ENCODE measurements at places on chromosomes 3 and 15.

- DNase-seq: no peak
These were observed 251.6 kb upstream of the ZPLD1 start for GRCh38 chr3:102183186-102183585.

- DNase-seq: no peak
These were observed 742.0 kb upstream of the CCDC54 start for GRCh38 chr3:106635271-106635670.

DNA sequence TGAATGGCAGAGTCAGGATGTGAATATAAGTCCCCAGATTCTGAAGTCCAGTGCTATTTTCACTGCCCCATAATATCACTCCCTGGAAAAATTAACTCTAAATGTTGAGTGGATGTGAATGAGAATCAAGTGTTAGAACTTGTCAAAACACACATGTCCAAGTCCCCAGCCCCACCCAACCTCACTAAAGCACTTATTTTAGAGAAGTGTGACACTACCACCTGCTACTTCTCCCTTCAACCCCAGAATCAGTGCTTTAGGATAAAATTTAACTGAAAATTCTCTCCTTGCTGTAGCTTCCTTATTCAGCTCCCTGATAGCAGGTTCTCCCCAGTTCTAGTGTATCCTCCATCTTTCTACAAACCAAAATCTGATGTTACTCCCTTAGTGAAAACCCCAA lies 35.8 kb downstream of the HERC1 start:
- DNase-seq: no peak

DNA sequence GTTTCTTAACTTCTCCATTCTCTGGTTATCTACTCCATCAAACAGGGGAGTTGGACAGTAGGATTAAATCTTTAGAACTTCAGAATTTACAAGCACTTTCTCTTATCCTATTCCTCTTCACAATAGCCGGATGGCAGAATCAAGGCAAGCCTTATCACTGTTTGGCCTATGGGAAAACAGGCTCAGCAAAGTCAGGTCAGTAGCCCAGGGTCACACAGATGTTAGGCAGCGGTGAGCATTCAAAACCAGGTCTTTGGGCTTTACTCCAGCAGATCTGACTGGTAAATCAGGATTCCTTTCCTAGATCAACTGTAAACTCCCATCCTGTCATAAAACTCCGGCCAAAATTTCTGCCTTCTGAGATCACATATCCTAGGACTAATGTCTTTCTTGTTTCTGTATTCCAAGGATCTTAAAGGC lies 258.4 kb downstream of the OPA1 start:
- DNase-seq: no peak

DNA sequence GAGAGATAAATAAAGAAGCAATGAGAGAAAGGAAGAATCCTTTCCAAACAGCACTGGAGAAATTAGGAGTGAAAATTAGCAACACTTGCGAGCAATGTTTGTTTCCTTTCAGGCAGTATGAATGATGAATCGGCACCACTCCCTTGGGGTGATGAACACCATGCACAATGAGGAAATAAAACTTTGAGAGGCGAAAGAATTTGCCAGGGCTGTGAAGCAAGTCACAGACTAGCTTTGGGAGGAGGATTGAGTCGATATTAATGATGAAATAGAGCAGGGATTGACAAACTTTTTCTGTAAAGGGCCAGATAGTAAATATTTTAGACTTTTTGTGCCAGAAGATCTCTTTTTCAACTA lies 237.7 kb downstream of the AGBL1 start:
- DNase-seq: no peak

DNA sequence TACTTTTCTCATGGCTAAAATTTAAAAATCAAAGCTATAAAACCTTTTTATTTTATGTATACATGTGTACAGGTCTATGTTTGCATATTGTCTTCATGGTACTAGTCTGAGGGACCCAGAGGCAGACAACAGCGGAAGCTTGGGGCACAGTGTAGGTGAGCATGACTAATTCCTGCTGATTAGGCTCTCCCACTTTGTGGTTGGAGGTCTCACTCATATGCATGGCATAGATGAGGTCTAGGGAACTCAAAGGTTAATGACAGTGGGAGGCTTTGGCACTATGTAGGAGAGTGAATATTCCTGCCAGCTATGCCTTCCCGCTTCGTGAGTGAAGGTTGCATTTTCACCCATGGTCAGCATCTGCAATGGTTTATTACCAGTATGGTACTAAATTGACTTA lies 47.5 kb upstream of the AADACL2 start:
- no peak for DNase-seq

- DNase-seq: no peak
These were observed 2.9 kb downstream of the SOX14 start for GRCh38 chr3:137766876-137767537.

- no peak for DNase-seq
These were observed 88.8 kb downstream of the CRTC3 start for GRCh38 chr15:90618330-90619125.

DNA sequence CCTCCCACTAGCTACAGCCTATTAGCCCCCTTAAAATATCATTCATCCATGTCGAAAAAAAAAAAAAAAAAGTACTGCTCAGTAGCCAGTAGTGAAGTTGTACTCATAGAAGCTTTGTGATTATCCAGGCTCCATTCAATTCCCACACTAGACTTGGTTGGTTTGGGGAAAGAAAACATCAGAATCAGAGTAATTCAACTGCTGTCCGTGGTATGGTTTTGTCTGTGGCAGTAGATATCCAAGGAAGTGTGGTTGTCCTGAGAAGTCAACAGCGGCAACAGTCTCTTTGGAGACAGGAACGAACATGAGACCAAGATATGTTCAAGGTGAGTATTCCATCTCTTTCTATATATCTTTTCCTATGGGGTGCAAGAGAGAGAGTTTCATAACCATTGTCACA lies 99.2 kb downstream of the GOLIM4 start:
- DNase-seq: no peak

Measured in stimulated activated CD4-positive, alpha-beta T cell treated with anti-CD3 and anti-CD28 coated beads, Interleukin-1b, Interleukin-23, amount 100 ng/mL, for 1 hour (primary cell).